ENCODE measurements at places on chromosomes 7 and 10.

- DNase-seq: no peak
Observed at GRCh38 chr7:54339073-54339472, 203.1 kb upstream of the VSTM2A start.

DNA sequence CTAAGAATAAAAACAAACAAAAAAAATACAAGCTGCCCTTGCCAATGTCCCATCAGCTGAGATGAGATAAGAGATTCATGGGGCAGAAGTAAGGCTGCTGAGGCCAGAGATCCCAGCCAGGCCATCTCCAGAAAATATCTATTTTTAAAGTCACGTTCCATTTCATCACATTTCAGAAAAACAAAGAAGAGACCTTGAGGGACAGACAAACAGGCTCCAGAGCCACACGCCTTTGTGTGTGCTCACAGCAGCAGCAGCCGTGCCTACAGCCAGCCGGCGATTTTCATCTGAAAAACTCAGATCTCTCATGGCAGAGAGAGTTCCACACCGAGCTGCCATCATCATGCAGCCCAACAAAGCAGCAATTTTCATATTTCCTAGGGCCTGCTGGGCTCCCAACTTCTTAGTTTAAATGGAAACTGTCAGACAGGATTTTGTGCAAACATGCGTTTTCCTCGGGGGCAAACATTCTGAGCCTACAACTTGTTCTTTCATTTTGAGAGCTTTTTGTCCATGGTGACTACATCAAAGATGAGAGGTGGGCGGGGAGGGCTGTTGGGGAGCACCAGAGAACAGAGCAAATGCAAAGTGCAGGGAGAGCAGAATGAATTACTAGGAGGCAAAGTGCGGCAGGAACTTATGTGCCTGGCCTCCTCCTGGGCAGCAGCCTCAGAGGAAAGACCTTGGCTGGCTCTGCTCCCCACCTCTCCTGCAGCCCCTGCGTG, 38.8 kb downstream of the DLG5 start:
- DNase-seq: no peak

DNA sequence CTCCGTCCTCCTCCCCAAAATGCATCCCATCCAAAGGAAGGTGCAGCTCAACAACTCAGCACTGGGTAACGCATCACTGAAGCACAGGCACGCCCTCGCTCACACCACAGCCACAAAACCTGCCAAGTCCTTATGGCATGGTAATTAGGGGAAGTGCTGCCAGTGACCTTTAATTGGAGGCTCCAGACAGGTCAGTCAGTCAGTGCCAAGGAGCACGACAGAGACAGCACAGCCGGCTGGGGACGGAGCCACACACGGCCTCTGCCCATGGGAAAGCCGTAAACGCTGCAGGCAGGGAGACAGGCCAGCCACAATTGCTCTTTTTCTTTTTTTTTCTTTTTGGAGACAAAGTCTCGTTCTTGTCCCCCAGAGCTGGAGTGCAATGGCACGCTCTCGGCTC, 146.5 kb downstream of the MAD1L1 start:
- no peak for DNase-seq

DNA sequence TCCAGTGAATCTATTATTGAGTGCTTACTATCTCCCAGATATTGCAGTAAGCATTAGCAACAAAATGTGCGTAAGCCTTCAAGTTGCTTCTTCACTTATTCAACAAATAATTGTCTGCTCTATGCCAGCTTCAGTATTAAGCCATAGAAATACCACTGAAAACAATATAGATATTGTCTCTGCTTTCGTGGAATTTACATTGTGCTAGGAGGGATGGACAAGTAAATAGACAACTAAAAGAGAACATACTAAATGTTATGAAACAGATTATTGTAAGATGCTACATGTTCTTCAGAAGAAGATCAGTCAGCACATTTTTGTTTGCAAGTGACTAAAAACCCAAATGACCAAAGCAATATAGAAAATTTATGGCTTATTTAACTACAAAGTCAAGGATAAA, 27.3 kb downstream of the CFAP69 start:
- DNase-seq: no peak

GRCh38 chr10:101053516-101053915, 8.3 kb upstream of the KAZALD1 start:
- peak; percentile 42 for DNase-seq

DNA sequence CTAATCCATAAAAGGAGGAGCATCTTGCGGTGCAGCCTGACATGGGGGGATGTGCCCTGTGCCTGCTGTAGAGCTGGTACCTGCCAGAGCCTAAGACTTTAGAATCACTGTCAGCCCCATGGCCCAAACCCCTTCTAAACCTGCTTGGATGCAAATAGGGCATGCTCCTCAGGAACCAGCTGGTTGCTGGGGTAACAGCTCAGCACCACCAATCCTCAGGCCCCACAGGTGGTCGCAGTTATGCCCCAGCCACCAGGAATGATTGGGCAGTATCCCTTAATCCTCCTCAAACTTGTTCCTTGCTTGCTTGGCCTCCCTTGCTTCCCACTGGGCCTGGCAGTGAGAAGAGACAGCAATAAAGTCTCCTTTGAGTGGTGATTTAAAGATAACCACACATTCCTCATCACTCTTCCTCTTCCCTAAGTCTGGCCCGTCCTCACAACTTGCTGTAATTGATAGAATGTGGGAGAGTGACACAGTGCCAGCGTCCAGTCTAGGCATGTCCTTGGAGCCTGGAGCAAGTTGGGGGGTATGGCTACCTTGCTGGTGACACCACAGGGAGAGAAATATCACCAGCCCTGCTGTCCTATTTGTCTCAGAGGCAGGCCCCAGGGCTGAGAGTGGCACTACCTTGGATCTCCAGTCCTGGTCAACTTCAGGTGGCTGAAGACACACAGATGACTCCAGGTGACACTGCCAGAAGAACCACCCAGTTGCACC, 43.0 kb downstream of the VSTM4 start:
- DNase-seq: no peak

DNA sequence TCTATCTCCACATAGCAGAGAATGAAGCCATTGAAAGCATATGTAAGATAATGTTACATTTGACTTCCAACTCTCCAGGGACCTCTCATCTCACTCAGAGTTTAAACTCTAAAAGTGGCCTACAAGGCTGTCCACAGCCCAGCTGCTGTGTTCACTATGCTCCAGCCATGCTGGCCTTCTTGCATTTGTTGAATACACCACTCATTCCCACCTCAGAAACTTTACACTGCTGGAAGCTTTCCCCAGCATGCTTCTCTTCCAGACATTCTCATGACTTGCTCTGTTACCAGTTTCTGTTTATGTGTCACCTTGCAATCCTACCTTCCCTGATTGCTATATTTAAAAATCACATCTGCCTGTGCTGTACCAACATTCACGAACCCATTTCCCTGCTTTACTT, 167.2 kb downstream of the WNT2 start:
- DNase-seq: no peak

DNA sequence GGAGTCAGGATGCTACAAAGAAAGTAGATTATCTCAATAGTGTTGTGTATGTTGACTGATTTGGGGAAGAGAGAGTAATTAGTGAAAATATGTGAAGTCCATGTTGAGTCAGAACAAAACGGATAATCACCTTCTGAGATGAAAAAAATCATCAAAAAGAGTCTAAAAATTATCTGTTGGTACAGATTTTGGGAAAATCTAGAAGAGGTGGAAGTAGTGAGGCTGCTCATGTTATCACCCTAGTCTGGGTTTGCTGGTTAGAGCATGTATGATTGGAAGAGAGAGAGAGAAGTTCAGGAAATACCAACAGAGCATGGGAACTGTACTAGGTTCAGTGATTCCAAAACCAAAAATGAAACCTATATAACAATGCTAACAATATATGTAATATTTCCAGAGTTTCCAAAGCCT, 12.3 kb downstream of the RPA3 start:
- no peak for DNase-seq

DNA sequence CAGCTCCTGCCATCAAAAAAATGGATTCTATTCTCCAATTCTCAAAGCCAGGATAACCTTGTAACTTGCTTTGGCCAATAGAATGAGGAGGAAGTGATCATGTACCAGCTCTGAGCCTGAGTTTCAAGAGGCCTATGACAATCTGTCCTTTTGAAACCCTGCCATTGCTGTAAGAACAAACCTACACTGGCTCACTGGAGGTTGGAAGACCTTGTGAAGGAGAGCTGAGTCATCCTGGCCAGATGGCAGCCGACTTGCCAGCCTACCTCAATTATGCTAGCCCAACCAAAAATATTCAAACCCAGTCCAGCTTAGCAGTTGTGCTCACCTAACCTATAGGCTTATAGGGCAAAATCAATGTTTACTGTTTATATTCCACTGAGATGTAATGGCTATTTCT, 93.0 kb downstream of the HGF start:
- no peak for DNase-seq

DNA sequence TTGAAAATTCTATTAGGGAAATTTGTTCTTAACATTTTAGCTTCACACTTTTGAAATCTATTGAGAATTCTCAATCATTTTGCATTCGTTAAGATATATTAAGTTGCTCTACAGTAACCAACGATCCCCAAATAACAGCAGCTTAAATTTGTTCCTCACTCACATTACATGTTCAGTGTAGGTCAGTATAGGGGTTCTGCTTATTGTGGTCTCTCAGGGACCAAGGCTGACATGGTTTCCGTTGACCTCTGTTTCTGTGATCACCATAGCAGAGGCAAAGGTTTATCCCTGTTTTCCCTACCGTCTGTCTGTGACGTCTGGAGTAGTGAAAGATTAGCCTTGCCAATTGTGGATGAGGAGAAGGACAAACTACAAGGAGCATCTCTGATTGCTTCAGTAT, 235.0 kb upstream of the CSTF2T start:
- no peak for DNase-seq

DNA sequence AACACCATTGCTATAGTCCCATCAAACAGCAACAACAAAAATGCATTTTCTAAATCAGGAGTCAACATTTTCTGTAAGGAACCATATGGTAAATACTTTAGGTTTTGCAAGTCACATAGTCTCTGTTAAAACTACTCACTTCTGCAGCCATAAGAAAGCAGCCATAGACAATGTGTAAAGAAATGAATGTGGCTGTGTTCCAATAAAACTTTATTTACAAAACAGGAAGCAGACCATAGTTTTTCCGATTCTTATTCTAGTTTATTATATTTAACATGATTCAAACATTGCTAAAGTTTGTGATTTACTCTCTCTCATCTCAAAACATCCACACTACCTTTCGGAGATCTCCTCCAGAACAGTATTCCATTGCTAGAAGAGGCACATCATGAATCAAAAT, 6.9 kb downstream of the CHUK start:
- DNase-seq: no peak

GRCh38 chr7:21704359-21704758, 161.5 kb downstream of the DNAH11 start:
- no peak for DNase-seq

DNA sequence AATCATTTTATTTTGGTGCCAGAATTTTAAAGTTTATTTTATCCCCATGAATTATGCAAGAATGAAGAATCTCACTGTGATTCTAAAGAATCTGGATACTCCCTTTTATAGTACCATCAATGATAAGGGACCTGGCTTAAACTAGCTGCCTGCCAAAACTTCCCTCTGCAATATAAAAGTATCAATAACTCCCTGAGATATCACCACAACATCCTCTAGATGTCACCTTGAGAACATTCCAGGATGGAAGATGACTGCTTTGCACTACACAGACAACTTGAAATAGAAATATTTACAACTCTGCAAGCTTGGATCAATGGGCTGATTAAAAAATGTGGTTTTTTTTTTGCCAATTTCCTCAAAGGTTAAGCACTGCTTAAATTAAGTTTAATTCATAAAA, 142.1 kb downstream of the SLC25A13 start:
- peak; percentile 24 for DNase-seq

- DNase-seq: no peak
Observed at GRCh38 chr7:2326951-2327350, 12.7 kb upstream of the SNX8 start.

- DNase-seq: peak; percentile 90
Observed at GRCh38 chr10:80535671-80536360, 1.9 kb upstream of the SH2D4B start.

- DNase-seq: no peak
Observed at GRCh38 chr10:77541247-77541646, 96.4 kb downstream of the KCNMA1 start.

GRCh38 chr7:158419238-158419785, 168.3 kb downstream of the PTPRN2 start:
- no peak for DNase-seq

DNA sequence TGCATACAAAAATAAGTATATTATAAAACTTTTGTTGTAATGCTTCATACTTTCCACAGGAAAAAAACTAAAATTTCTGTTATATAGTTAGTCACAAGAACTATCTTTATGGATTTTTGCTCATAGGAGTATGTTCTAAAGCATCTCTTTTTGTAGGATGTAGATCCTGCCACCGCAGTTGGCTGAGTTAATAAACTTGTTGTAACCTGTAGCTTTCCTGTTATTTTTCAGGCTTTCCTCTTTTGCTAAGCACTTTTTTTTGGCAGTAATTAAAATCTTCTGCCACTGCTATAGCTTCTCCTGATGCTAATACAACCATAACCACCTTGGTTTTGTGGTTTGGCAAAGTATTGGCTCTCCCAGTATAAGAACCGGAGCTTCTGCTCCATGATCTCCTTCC, 60.3 kb downstream of the WNT2 start:
- DNase-seq: no peak

GRCh38 chr10:63798599-63799498, 277.6 kb downstream of the REEP3 start:
- DNase-seq: peak; percentile 88

- DNase-seq: no peak
Observed at GRCh38 chr7:134699021-134699818, 52.6 kb downstream of the BPGM start.

DNA sequence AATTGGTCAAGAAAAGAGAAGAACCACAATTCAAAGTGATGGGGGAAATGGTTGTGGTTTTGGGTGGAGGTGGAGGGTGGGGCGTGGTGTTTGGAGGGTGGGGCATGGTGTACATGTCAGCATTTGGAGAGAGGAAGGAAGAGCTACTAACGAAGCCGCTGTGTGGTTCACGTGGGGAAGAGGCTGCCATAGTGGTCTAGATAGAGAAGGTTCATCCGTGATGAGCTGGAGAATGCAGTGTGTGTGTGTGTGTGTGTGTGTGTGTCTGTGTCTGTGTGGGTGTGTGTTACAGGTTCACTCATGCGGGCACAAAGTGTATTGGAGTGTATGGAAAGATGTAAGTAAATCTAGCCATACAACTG, 6.1 kb upstream of the VCL start:
- DNase-seq: no peak

GRCh38 chr10:116253716-116254115, 19.3 kb downstream of the GFRA1 start:
- DNase-seq: no peak

DNA sequence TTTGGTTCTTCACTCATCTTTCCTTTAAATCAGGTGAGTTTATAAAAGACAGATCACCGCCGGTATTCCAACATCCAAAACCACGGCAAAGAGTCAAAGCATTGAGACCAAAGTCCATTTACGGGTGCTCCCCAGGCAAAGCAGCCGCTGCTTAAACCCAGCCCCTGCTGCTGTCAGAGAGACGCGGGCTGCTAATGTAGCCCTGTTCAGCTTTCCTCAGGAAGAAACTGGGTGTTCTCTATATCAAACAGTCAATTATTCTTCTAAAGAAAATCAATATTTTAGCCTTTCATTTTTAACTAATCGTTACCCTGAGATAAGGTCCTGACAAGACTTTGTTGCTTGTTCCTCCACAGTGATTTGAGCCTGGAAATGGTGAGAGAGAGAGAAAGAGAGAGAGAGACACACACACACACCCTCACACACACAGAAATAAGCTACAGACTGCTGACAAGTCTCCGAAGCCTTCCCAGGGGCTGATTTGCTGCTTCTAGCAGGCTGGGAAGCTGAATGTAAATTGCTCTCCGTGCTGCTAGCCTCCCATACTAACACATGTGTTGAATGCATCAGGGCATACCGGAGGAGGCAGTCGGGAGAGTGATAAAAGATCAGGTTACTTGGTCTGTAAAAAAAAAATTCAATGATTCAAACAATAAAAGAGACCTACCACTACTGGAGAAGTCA, 183.0 kb upstream of the ANK3 start:
- DNase-seq: peak; percentile 40
